ELF-1 (cell line): ENCODE measurements at places on chromosomes 4 and X.
A peak's percentile ranks its signal among the peaks of the same experiment; 100 is the strongest.

DNA sequence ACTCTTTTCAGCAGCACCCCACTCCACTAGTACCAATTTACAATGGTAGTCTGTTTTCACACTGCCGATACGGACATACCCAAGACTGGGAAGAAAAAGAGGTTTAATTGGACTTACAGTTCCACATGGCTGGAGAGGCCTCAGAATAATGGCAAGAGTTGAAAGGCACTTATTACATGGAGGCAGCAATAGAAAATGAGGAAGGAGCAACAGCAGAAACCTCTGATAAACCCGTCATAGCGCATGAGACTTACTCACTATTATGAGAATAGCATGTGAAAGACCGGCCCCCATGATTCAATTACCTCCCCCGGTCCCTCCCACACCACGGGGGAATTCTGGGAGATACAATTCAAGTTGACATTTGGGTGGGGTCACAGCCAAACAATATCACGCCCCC is 34.1 kb upstream of the MAGEA4 start:
- no peak for DNase-seq

DNA sequence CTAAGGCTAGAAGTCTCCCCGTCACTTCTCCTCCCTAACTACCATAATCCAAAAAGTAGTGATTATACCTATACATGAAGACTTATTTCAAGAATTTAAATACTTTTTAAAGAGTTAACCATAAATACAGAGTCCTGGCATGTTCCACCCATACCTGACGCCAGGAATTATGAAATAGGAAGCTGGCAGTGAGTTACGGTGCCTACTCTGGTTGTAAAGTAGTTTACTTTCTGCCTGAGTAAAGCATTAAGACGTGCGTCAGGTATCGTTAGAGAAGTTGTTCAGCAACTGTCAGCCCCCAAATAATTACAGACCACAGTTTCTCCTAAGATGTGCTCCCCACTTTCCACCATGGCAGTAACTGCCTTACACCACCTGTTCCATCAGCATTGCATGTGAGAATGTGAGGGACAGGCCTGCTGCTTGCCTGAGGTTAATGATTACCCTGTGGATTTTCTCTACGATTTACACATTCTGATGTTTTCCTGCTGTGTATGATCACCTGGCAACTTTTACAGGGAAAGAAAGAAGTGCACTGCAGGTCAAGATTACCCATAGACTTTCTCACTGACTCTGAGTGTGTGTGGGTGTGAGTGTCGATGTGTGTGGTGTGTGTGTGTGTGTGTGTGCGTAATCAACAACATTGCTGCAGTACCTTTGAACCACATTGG is 92.3 kb upstream of the SLC7A11 start:
- no peak for DNase-seq

- DNase-seq: no peak
Observed at GRCh38 chr4:25882226-25882625, 19.4 kb upstream of the SEL1L3 start.

DNA sequence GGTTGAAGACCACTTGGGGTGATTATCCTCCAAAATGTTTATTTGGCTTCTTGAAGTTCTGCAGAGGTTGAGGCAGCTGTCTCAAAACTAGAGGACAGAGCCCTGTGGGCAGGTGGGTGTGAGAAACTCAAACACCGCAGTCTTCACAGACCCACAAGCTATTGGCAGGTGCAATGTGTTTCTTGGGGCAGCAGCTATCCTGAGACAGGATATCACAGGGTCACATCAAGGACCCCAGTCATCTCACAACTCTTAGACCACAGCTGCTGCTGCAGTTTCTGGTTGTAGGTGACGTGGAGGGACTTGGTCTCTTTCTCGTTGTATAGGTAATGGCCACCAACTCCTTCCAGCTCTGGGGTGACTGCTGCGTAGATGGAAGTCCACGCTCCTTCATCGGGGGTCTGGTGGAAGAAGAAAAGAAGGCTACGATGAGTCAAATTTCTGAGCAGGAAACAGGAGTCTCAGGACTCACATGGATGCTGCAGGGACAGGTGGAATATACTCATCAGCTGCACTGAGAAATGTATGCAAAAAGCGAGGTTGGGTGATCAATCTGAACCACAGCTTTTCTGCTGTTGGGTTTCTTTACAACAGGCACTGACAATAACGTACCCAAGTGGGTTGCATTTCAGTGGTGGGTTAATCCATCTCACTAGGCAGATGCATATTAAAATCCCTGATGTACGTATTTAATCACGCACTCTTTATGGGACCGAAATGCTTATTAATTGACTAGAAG is 279.8 kb downstream of the DHRSX start:
- no peak for DNase-seq

- no peak for DNase-seq
Observed at GRCh38 chr4:128803783-128804182, 5.7 kb upstream of the JADE1 start.

DNA sequence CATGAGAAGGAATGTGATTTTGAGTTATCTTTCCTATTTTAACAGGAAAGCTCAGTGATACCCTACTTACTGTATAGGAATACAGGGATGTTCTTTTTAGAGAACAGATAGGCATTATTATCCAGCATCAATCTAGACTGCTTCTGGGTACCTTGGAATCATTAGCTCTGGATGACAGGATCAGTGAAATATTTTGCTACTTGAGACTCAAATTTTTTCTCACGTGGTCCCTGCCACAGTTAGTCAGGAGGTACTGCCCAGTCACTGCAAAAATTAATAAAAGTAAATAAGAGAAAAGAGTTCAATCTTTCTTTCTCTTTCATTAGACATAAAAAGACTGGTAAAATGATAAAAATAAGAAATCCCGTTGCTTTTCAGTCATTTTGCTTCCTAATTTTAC is 5.5 kb downstream of the ZNF827 start:
- DNase-seq: no peak

GRCh38 chr4:6507345-6507744 is 34.9 kb upstream of the PPP2R2C start:
- DNase-seq: no peak

- no peak for DNase-seq
Observed at GRCh38 chr4:177118596-177118995, 191.1 kb upstream of the NEIL3 start.

GRCh38 chr4:185183622-185184281 is 20.0 kb downstream of the CFAP97 start:
- peak; percentile 43 for DNase-seq

DNA sequence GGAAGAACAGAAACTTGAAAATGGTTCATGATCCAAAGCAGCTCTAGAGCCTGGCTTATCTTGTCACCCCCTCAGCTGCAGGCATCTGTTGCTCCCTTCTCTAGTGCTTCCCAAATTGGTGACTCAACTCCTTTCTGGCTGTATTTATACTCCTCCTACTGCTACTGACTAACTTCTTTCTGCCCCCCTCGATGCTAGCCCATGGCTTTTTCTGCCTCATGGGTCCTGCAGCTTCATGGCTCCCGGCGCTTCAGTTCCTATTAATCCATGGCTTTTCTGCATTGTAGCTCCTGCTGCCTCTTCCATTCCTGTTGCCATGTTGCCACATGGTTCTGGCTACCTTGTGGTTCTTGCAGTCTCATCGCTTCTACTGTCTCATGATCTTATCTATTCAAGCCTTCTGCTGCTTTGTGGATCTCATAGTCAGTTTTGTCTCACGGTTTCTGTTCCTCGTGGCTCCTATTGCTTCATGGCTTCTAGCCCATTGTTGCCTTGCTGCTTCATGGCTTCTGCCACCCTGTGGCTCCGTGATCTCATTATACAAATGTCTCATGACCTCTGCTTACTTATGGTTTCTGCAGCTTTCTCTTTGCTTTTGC is 48.1 kb downstream of the SMC1A start:
- DNase-seq: no peak

GRCh38 chr4:145154573-145154972 is 25.8 kb downstream of the OTUD4 start:
- peak; percentile 17 for DNase-seq

- DNase-seq: peak; percentile 84
Observed at GRCh38 chr4:181528570-181529184, 714.5 kb upstream of the TENM3 start.

GRCh38 chr4:41405464-41406112 is 132.4 kb upstream of the LIMCH1 start:
- DNase-seq: no peak

- peak; percentile 32 for DNase-seq
Observed at GRCh38 chr4:7806338-7807090, 133.1 kb downstream of the AFAP1 start.

GRCh38 chr4:1960170-1960825 is 48.5 kb downstream of the NELFA start:
- no peak for DNase-seq

DNA sequence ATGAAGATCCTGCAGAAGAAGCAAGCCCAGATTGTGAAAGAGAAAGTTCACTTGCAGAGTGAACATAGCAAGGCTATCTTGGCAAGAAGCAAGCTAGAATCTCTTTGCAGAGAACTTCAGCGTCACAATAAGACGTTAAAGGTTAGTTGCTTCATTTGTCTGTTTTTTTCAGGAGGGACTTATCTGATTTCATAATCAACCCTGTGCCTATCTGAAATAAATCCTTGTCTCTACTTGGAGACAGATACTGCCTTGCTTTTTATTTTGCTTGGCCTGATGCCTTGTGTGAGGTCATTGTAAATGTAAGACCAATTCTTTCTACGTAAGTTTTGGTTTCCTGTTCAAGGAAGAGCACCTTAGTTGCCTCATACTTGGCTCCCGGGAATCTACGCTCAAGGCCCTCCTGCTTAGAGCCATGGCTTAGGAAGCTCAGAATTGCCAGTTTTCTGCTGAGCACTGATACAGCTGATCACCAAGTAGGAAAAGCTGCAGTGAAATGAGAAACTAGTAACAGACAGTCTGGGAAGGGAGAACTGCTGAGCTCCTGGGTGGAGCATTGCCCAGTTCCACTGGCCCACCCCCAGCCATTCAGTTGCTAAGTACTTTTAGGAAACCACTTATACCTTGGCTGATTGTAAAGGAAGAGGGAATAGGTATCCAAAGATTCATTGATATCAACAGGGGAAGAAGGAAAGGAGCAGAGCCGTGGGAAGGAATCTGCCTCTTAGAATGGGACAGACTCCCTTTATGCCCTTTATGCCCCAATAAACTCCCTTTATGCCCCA is 41.8 kb downstream of the RBBP7 start:
- DNase-seq: peak; percentile 28

DNA sequence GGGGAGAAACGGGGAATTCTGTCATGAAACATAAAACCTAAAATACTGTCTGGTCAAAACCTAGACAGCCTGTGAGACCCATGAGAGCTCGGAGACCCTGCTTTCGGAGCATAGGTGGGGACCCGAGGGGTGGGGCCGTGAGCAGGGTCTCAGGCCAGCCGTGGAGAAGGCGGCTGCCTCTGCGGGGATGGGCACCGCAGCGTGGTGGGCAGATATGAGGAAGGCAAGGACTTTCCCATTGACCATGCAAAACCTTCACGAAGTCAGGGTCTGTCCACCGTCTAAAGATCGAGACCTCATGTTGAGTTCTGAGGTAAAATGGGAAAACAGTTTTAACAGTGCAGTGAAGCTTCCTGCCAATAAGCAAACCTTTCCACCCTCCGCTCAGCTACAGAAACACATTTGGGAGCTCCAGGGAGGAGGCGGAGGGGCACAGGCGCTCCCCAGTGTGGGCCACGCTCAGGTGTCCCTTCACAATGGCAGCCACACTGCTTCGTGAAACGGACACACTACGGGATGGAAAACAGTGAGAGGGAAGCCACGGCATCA is 74.4 kb downstream of the SORBS2 start:
- no peak for DNase-seq

GRCh38 chrX:20665481-20665880 is 398.8 kb upstream of the RPS6KA3 start:
- peak; percentile 32 for DNase-seq

DNA sequence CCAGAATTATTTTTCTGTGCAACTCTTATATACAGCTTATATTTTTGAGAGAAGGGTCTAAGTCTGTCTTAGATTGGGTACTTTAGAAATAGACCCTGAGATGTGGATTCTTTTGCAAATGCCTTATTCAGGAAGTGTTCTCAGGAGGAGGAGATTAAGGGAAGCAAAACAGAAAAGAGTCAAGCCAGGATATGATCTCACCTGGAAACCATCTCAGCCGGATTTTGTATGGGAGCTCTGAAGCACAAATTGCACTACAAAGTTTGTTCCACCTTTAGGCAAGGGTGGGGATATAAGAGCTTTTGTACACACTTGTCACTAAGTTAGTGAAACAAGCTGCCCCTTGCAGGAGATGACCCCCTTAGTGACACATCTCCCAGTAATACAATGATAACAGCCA is 121.2 kb upstream of the GRPR start:
- DNase-seq: peak; percentile 25

GRCh38 chr4:151035328-151035727 is 20.2 kb upstream of the LRBA start:
- peak; percentile 37 for DNase-seq

GRCh38 chrX:43718956-43719355 is 62.9 kb downstream of the MAOA start:
- no peak for DNase-seq

- DNase-seq: no peak
Observed at GRCh38 chr4:25635501-25635900, 20.1 kb upstream of the SLC34A2 start.

- DNase-seq: peak; percentile 0
Observed at GRCh38 chr4:3874028-3874415, 107.8 kb downstream of the ADRA2C start.

DNA sequence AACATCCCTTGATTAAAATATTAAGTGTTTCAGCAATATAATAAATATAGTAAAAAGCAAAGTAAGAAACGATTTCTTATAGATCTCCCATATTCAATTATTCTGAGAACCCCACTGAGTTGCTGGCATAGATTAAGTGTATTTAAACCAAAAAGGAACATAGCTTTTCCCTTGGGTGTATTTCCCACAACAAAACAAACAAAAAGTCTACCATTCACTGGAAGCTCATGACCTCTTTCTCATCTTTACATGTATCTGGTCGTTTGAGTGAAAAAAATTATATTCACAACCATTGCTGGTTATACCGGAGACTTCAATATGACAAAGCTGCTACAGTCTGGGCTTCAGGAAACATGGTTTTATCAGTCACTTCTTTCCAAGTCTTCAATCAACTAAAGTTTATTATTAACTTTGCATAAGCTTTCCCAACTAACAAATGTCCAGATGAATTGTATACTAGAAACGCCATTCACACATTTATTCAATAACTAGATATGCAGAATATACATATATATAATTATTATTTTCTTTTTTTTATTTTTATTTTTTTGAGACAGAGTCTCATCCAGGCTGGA is 38.6 kb downstream of the ZNF827 start:
- no peak for DNase-seq

DNA sequence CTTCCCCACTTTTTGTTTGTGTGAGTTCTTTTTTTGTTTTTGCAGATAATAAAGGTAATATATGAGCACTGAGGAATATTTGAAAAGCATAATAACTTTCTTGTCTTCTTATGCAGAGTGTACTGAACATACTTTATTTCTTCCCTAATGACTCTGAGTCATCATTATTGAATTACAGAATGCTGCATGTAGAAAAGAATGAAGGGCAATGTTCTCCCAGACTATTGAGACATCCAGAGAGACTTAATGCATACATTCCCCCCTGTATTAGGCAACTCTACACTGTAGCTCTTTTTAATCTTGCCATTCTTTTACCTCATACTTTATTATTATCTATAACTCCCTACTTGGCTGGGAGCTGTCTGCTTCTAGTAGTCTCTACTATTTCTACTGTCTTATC is 240.5 kb upstream of the ANKRD50 start:
- DNase-seq: no peak
